ENCODE measurements at places on chromosomes 5 and 9. TPM values are rescaled to one million over a fixed set of nuclear protein-coding genes. Genes with fewer than 3 reads are reported as not detected.

The N4BP3 gene
- total RNA-seq = 1.1 TPM

The PCDHB11 gene
- 0.20 TPM for total RNA-seq

The GPR150 gene
- 0.15 TPM for total RNA-seq

The RLN2 gene
- 0.21 TPM for total RNA-seq

The SGCD gene
- total RNA-seq = 3.9 TPM

Data from A549 treated with ZK216348 at 1 μM for 4 hours (cell line).